GM12892 (cell line): ENCODE measurements at places on chromosomes 16 and 17.

DNA sequence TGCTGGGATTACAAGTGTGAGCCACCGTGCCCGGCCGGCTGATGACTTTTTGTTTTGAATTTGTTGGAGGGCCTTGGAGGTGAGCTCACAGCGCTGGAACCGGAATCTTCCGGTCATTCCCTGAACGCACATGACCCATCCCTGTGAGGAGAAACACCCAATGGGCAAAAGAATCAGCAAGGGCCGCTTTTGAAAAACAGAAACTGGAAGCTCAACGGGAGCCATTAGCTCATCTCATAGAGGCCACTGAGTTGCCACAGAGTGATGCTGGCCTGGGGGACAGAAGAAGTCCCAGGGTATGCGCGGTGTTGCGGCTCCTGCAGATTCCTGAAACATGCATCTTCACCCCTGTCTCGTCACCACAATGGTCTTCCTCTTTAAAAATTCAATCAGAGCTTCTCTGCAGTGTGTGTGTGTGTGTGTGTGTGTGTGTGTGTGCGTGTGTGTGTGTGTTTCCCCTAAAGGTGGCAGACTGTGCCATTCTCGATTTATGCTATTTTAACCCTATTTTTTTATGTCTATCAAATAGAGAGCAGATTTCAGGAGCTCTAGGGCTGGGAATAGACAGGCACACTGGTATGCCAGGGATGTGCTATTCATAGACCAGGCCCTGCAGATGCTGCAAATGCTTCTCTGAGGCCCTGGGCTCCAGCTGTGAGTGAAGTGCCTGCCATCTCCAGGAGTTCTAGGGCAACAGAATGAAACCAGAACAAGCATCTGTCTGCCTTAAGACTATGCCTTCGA lies 68.3 kb downstream of the MARCHF10 start:
- no peak for DNase-seq

GRCh38 chr17:49031965-49032928 lies 35.1 kb downstream of the IGF2BP1 start:
- peak; percentile 64 for DNase-seq

GRCh38 chr16:27231692-27232060 lies 28.4 kb downstream of the KDM8 start:
- DNase-seq = no peak

GRCh38 chr17:49180303-49180702 lies 30.1 kb downstream of the GNGT2 start:
- DNase-seq = peak; percentile 25

DNA sequence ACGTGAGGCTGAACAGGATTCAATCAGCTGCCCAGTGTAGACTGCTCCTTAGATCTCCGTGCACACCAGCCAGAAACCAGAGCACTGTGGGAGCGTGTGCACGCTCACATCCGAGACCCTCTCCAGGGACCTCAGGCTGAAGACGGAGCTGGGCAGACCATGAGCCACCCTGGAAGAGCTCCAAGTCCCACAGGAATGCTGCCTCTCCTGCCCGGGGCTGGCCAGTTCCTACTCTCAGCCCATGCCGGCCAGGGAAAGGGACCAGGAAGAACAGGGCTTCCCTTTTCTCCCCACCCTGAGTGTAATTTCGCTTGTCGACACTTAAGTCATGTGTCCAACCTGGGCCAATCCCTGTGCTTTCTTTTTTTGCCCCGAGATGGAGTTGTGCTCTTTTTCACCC lies 6.9 kb downstream of the ALYREF start:
- no peak for DNase-seq

GRCh38 chr16:87098976-87099720 lies 218.0 kb downstream of the C16orf95 start:
- no peak for DNase-seq
